ENCODE measurements at places on chromosomes 11 and 22. TPM values are rescaled to one million over a fixed set of nuclear protein-coding genes. Genes with fewer than 3 reads are reported as not detected.

DNA sequence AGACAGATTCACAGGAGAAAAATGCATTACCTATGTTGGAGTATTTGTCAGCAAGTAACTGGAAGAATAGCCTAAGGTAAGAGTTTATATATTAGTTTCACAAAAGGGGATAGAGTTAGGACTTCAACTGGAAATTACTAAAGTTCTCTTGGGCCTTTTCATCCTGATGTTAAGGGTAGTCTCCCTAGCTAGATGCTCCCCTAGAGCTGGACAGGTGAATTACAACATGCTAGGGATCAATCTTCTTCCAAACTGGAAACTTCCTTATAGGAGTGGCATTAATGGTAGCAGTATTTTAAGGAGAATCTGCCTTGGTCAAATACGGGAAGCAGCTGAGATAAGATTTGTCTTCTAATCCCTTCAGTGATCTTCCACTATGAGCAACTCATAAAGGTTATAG, 632.8 kb upstream of the RAG2 start:
- DNase-seq = no peak

GRCh38 chr11:23181022-23181807, 320.9 kb upstream of the CCDC179 start:
- no peak for DNase-seq

GRCh38 chr11:23336961-23337360, 476.7 kb upstream of the CCDC179 start:
- no peak for DNase-seq

- DNase-seq = no peak
These were observed 53.1 kb downstream of the SLC22A12 start for GRCh38 chr11:64643920-64644646.

- no peak for DNase-seq
These were observed 8.8 kb downstream of the H19 start for GRCh38 chr11:1988667-1989317.

CRYBB3 gene
- total RNA-seq = not detected

Data from suprapubic skin (tissue), 4 donors.